ENCODE measurements at places on chromosomes 2 and 18. TPM values are rescaled to one million over a fixed set of nuclear protein-coding genes. Genes with fewer than 3 reads are reported as not detected.

Gene SGO2
- 10.8 TPM for total RNA-seq

Gene RESP18
- 2.8 TPM for total RNA-seq

Gene UNC80
- total RNA-seq: 37.8 TPM

Gene RALBP1
- 35.4 TPM for total RNA-seq

Gene GPD2
- total RNA-seq: 92.4 TPM

Gene OSBPL1A
- 77.6 TPM for total RNA-seq

Gene CAPN14
- 0.40 TPM for total RNA-seq

DNA sequence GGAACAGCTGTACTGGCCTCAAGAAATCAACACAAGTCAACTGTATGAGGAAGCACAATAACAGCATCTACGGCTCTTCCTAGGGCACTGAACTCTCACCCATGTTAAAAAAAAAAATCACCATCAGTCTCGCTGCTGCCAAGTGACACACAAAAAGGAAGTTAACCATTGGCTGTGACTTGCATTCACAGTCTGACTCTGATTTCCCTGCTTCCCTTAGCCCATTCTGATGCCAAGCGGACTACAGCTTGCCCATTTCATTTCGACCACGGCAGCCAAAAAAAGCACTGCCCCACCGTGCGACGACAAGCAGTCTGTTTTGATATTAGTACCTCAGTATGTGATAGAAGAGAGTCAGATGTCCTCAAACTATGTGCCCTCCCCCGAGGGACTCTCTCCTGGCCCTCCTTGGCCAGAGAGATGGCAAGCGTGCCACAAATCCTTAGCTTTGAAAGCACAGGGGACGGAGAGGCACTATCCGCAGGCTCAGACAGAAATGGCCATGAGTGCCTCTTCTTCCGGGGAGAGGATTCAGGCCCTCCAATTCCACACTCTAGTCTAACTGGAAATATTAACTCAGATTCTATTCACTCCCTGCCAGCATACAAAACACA is 250.0 kb downstream of the TCF4 start:
- no peak for DNase-seq

DNA sequence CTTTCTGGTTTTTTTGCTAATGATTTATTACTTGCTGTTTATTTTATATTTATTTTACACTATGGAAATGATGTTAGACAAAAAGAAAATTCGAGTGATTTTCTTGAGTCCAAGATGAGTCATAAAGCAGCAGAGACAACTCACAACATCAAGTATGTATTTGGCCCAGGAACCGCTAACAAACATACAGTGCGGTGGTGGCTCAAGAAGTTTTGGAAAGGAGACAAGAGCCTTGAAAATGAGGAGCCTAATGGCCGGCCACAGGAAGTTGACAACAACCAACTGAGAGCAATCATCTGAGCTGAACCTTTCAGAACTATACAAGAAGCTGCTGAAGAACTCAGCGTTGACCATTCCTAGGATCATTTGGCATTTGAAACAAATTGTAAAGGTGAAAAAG is 594.1 kb downstream of the SATB2 start:
- DNase-seq: no peak

DNA sequence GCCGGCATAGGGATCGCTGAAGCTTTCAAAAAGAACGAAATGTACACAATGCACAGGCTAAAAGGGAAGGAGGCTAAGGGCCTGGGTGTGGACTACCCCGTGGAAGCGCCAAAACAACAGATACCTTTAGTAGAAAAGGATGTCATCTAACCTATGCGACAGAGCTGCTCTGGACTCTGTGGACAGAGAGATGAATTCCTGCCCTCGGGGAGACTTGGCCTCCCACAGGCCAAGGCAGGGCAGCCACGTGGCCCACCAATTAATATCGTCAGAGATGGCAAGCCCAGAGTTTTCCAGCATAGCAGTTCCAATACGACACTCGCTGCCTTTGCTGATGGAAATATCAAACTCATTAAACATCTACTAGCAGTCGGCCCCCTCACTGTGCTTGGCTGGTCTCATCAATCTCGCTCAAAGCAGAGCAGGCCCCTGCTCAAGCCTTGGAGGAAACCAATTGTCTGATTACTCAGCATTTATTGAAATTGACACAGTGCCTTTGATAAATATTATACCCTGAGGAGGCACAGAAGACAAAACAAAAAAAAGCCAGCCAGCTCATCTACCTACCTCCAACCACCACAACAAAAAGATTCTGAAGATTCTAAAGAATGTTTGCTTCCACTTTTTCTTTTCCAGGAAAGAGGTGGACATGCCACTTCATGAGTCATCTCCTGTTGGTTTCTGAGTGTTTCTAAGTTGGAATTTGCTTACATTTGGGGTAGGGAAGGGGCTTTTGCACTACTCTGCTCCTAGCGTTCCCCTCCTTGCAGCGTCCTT is 79.0 kb upstream of the ACAA2 start:
- DNase-seq: no peak

GRCh38 chr2:13106302-13106701 is 389.6 kb downstream of the TRIB2 start:
- DNase-seq: no peak

DNA sequence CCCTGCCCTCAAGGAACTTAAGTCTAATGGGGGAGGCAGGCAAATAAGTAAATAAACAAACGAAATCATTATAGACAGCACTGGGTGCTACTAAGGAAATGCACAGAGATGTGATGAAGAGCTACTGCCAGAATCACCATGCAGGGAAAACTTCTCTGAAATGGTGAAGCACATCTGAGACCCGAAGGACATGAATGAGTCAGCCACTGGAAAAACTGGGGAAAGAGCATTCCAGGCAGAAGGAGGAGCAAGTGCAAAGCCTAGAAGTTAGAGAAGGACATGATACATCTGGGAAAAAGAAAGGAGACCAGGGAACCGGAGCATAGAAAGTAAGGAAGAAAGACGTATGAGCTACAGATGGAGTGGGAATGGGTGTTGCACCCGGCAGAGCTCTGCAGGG is 56.8 kb downstream of the TGFA start:
- DNase-seq: no peak

- no peak for DNase-seq
Measured at GRCh38 chr18:79510731-79511241, 115.1 kb downstream of the NFATC1 start.

GRCh38 chr18:3058328-3059191 is 45.6 kb upstream of the LPIN2 start:
- no peak for DNase-seq

DNA sequence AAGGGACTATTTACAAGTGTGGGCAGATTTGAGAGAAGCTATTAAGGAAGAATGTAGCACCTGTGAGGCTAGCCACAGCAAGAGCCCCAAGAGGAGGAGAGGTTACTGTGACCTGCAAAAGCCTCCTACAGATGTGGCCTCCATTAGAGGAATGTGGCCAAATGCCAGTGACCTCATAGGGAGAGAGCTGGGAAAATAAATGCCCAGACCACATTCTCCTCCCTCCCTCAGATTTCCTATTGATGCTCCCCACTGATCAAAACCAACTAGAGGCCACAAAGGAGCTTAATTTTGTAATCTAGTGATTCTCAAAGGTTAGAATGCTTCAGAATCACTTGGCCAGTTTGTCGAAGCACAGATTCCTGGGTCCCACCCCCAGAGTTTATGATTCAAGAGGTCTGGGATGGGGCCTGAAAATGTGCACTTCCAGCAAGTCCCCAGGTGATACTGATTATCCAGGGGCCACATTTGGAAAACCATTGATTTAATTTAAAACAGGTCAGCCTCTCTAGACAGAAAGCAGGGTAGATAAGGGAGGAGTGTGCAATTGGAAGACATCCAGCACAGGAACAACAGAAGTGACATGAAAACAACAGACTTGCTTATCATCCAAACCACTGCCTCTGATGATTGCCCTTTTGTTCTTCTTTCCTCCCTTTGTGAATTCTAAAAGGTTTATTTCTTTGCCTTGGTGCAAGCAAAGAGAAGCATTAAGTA is 61.2 kb upstream of the RBBP8 start:
- no peak for DNase-seq

GRCh38 chr2:183037553-183038340 is 510 bp downstream of the NCKAP1 start:
- DNase-seq: peak; percentile 77

GRCh38 chr2:37919631-37920032 is 5.5 kb upstream of the RMDN2 start:
- no peak for DNase-seq

GRCh38 chr2:240857039-240858008 is 11.3 kb upstream of the AGXT start:
- no peak for DNase-seq

- DNase-seq: no peak
Measured at GRCh38 chr2:177455187-177455586, 62.6 kb downstream of the AGPS start.

DNA sequence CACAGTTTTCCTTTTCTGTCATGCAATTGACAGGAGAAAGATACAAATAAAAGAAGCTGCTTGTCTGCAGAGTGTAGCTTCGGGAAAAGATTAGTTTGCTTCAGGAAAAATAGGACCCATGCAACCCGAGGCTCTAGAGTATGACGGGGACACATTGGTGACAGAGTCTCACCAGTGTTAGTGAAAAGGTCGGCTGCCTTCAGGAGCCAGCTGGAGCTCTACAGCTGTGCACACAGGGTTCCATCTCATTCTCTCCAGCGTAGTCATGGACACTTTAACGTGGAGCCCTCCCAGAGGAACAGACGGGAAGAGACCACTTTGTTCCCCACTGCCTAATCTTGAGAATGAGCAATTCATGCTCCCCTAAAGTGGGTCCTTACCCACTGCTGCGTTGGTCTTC is 42.9 kb downstream of the FECH start:
- no peak for DNase-seq

GRCh38 chr2:121242175-121242875 is 42.7 kb downstream of the TFCP2L1 start:
- no peak for DNase-seq

DNA sequence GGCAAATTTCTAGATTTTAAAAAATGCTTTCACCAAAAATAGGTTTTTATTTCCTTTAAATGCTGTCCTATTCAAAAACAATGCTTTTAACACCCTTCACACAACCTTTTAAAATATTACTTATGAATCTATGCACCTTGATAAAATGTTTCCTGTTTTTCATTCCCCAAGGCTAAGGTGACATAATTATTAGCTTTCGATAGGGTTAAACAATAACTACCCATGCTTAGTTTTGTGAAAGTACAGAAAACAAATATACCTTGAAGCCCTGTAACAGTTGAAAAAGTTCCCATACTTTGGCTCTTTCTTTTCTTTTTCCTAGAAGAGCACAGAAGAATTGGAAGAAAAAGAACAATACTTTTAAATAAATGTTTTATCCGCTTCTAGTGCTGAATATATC is 54.9 kb upstream of the ITPRID2 start:
- DNase-seq: no peak

DNA sequence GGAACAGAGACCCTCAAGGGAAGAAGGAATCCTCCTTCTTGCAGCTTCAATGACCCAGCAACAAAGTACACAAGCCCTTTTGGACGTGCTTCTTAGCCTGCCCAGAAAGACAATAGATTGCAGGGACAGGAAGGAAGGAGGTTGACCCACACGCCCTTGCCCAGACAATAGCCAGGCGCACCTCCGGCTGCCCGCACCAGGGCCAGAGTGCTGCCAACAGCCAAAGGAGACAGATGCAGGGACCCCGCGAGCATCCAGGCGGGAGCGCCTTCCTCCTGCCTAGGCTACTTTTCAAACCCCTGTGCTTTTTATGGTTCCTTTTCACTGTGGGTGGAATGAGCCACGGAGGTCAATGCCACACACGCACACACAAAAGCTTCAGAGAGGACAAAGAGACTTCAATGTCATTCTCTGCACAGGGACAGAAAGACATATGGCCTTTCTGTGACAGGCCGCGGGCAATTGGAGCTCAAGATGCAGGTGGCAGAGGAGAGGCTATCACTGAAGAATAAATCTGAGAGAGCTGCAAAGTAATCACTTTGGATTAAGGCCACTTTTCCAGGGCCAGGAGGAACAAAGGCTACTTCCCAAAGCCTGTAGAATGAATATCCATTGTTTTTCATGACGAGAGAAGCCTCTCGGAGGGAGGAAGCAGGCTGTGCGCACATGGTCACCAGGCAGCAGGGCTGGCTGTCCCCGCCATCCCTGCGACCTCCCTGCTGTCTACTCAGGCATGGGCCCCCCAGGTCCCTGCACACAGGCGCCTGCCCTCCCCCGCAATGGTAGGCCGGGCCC is 300.6 kb downstream of the EIPR1 start:
- DNase-seq: peak; percentile 32

DNA sequence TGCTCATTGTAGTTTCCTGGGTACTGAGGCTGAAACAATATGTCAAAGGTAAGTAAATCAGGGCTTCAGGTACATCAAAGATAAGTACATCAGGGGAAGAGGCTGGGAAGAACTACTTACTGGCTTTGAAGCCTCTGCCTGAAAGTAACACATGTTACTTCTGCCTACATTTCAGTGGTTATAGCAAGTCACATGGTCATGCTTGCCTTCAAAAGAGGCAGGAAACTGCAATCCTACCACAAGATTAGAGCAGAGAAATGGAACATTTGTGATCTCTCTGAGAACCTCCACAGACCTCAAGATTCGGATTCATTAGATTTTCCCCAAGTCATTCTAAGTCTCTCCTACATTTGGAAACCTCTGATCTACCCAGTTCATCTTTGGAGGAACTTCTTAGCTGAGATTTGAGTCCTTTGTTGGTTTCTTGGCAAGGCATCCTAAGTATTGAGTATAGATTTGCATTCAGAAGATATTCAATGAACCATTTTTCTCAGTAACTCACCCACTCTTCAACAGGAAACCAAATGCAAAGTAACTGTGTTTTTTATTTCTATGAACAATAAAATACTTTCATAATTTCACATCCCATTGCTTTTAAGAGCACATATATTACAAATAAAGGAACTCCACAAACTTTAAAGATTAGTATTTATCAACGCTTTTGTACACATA is 48.5 kb upstream of the CCDC195 start:
- DNase-seq: no peak

GRCh38 chr2:235533198-235533597 is 39.4 kb downstream of the AGAP1 start:
- DNase-seq: no peak

DNA sequence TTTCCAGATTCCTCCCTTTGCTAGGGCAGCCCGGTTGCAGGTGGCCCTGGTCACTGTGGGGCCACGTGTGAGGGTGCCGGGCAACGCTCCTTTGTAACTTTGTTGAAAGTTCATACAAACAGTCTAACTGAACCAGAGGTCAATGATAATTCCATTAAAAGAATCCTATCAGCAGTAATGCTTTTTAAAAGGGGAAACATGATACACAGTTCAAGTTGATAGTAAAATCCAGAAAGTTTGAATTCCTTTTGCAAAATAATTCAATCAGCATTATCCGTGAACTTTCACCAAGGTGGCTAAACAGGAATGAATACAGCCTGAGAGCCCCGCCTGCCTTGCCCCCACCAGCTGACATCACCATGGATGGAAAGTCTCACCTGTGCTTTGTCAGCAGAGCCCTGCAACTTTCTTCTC is 166.2 kb downstream of the ACKR3 start:
- DNase-seq: no peak

GRCh38 chr2:21640046-21640445 is 516.3 kb downstream of the TDRD15 start:
- no peak for DNase-seq

Measured in spinal cord (tissue), 10 donors.